ENCODE measurements at places on chromosomes 4 and X. TPM values are rescaled to one million over a fixed set of nuclear protein-coding genes. Genes with fewer than 3 reads are reported as not detected.

DNA sequence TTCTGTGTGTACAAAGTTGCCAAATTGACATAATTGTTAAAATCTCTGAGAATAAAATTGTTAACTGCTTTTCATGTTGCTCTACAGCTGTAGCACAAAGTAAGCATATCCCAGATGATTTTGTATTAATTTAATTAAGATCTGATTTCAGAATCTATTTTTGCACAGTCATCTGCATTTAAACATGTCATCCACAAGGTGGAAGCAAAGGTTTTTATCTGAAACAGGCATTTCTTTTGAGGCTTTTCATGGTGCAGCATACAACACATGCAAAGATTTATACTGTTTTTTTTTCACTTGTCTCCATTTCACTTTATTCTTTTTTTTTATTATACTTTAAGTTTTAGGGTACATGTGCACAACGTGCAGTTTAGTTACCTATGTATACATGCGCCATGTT is 51.2 kb downstream of the GC start:
- H3K4me3 ChIP-seq = no peak overlapping the region
- no peak overlapping the region for H3K27ac ChIP-seq
- no peaks in the 10 kb centered on the region for H3K4me1 ChIP-seq
- DNase-seq = no peak
- no peaks in the 10 kb centered on the region for H3K36me3 ChIP-seq

DNA sequence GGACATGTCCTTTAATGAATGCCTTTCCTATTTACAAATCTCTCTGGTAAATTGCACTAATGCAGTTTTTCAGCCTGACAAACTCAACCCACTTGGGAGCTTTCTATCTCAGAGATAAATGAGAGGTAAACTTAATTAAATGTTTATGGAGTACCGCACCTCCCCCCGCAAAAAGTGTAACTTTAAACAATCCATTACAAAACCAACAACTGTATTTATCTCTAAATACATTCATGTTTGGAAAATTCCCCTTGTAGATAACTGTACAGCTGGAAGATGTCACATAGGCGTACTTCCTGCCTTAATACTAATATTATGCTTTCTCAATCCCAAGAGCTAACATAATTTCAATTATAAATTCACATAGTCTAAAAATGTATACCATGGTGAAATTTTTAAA is 215.5 kb downstream of the LDB2 start:
- peaks cover 41% of the 10 kb centered on the region for H3K4me1 ChIP-seq
- no peaks in the 10 kb centered on the region for H3K36me3 ChIP-seq
- no peak for DNase-seq
- H3K4me3 ChIP-seq = no peak overlapping the region

- DNase-seq = no peak
- H3K27ac ChIP-seq = peak overlapping the region; percentile 83
- peak overlapping the region; percentile 65 for H3K4me3 ChIP-seq
Observed at GRCh38 chr4:47485768-47486167, 693 bp downstream of the ATP10D start.

- H3K4me1 ChIP-seq = no peaks in the 10 kb centered on the region
- no peak overlapping the region for H3K4me3 ChIP-seq
- no peak for DNase-seq
- no peaks in the 10 kb centered on the region for H3K36me3 ChIP-seq
- no peaks in the 10 kb centered on the region for H3K27me3 ChIP-seq
Observed at GRCh38 chr4:41287005-41287404, 30.3 kb downstream of the UCHL1 start.

- no peaks in the 10 kb centered on the region for H3K27me3 ChIP-seq
- H3K27ac ChIP-seq = no peak overlapping the region
- DNase-seq = no peak
Observed at GRCh38 chrX:117744958-117745357, 371.7 kb downstream of the KLHL13 start.

DNA sequence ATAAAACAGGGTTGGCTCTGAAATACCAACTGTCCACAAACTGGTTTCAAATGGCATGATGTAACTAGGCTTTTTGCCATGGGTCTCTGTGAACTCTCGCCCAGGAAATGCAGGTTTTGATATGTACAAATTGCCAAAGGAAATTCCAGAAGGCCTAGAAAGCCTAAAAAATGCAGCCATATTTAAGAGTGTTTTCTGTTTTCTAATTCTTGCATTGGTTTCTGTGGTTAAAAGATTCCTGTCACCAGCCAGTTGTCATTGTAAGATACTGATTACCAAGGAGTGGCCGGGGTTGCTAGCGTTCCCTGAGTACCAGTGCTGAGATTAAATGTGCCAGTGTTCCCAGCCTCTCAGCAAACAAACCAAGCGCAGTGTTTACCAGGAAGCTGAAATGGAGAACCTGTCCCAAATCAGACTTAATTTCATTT is 53.9 kb upstream of the SORBS2 start:
- peak overlapping the region; percentile 81 for H3K27ac ChIP-seq
- H3K27me3 ChIP-seq = no peaks in the 10 kb centered on the region
- DNase-seq = no peak
- no peaks in the 10 kb centered on the region for H3K36me3 ChIP-seq
- H3K4me3 ChIP-seq = no peak overlapping the region
- peaks cover 10% of the 10 kb centered on the region for H3K4me1 ChIP-seq

GRCh38 chr4:94244087-94244828 is 36.6 kb downstream of the SMARCAD1 start:
- H3K4me3 ChIP-seq = no peak overlapping the region
- H3K36me3 ChIP-seq = no peaks in the 10 kb centered on the region
- no peak for DNase-seq

GRCh38 chr4:158209825-158210807 is at the start of gene TMEM144:
Gene TMEM144 (plus strand): TSS chr4:158210486. CDS start chr4:158212668, 2,182 bp downstream.
- H3K27me3 ChIP-seq = no peaks in the 10 kb centered on the region
- no peaks in the 10 kb centered on the region for H3K36me3 ChIP-seq
- H3K27ac ChIP-seq = peak within 1 kb of the TSS; percentile 93
- H3K4me1 ChIP-seq = no peaks in the 10 kb centered on the region
- H3K4me3 ChIP-seq = peak within 1 kb of the TSS; percentile 57

DNA sequence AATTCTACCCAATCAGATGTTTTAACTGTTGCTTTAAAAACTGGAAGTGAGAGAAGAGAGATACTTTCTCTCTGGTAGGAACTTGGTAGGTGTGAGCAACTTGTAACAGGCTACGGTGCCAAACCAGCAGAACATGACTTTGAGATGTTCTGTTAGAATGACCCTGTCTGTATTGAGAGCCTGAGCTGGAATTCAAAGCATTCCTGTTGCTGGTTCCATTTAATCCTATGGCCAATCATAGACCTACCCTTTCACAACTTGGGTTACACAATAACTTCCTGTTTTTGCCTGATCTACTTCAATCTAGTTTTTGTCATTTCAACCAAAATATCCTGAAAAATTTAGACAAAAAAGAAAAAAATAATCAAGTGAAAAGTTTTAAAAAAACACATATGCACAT is 1.7 kb upstream of the PRRG1 start:
- no peak overlapping the region for H3K4me3 ChIP-seq
- H3K27me3 ChIP-seq = no peaks in the 10 kb centered on the region
- H3K4me1 ChIP-seq = no peaks in the 10 kb centered on the region
- no peaks in the 10 kb centered on the region for H3K36me3 ChIP-seq

GRCh38 chr4:24701683-24702082 is 93.7 kb upstream of the SOD3 start:
- H3K4me1 ChIP-seq = no peaks in the 10 kb centered on the region
- H3K27ac ChIP-seq = no peak overlapping the region
- H3K36me3 ChIP-seq = no peaks in the 10 kb centered on the region
- no peak for DNase-seq

DNA sequence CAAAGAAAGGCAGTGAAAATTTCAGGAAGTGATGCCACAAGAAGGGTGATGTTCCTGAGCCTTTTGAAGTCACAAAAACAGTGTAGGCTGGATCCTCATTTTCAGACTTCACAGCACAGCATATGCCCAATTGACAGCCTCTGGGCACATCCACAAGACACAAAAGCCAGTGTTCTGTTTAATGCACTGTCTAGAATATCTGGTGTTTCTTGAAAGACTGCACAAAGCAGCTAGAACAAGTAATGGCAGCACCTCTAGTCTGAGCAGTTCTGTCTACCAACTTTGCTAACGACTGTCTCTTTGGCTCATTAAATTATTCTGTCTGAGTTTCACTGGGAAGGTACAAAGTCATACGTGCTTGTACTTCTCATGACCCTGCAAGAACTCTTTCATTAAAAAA is 417.1 kb upstream of the GALNT7 start:
- no peaks in the 10 kb centered on the region for H3K36me3 ChIP-seq
- H3K4me3 ChIP-seq = no peak overlapping the region
- H3K4me1 ChIP-seq = no peaks in the 10 kb centered on the region
- no peak for DNase-seq

- no peaks in the 10 kb centered on the region for H3K27me3 ChIP-seq
- no peak overlapping the region for H3K4me3 ChIP-seq
Observed at GRCh38 chr4:140243278-140243753, 89.3 kb upstream of the MAML3 start.

DNA sequence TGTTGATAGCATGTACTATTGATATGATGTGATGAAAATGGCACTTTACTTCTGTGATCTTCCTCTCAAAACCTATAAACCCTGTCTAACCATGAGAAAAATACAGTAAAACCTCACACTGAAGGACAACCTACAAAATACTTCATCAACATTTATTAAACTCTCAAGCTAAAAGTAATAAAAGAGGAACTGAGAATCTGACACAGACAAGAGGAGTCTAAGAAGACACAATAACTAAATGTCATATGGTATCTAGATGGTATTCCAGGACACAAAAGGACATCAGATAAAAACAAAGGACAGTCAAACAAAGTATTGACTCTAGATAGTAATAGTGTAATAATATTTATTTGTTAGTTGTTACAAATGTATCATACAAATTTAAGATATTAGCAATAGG is 655.3 kb downstream of the SH3BGRL start:
- no peak overlapping the region for H3K27ac ChIP-seq
- no peak overlapping the region for H3K4me3 ChIP-seq
- no peaks in the 10 kb centered on the region for H3K36me3 ChIP-seq
- no peaks in the 10 kb centered on the region for H3K27me3 ChIP-seq
- DNase-seq = no peak

DNA sequence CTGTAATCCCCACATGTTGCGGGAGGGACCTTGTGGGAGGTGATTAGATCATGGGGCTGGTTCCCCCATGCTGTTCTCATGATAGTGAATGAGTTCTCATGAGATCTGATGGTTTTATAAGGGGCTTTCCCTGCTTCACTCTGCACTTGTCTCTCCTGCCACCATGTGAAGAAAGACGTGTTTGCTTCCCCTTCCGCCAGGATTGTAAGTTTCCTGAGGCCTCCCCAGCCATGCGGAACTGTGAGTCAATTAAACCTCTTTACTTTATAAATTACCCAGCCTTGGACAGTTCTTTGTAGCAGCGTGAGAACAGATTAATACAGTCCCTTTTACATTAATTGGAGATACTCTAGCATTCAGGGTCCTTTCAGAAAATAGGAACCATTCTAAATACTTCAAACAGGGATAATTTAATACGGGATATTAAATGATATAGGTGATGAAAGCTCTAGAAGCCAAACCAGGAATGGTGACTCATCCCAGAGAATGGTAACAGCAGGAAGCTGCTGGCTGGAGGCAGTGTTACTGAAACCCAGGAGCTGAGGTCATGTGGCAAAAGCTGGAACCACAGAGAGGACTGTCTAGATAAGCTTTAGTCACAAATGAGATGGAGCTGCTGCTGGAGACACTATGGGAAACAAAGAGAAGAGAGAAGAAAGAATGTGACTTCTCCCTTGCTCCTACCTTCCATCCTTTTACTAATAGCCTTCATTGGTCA is 57.3 kb downstream of the GSTCD start:
- H3K4me3 ChIP-seq = no peak overlapping the region
- no peak overlapping the region for H3K27ac ChIP-seq
- no peak for DNase-seq
- no peaks in the 10 kb centered on the region for H3K4me1 ChIP-seq

DNA sequence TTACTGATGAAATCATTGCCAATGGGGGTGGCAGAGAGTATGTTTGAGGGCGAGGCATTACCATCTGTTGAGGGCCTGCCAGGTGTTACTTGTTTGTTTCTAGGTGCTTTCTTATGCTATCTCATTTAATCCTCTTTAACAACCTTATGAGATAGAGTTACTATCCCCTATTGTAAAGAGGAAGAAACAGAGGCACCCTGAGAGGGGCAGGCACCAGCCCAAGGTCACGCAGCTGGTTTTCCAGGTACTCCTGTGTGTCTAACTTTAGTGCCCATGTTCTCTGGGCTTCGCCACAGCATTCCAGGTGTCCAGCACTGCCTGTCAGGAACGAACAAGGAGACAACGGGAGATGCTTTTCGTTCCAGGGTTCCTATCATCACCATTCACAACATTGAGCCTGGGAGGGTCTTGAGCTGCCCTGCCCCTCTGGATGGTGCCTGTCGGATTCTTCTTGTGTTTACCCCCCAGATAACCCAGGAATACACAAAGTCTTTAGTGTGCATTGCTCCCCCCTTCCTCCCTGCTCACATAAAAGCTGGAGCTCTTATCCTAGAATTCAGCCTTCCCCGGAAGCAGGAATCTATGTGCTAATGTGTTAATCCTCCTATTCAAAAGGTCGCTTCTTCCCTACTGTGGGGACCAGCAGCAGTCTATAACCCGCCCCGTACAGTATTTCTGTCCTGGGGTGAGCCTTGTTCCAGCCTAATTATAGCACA is 24.9 kb upstream of the GPC4 start:
- H3K4me3 ChIP-seq = no peak overlapping the region
- no peaks in the 10 kb centered on the region for H3K4me1 ChIP-seq
- H3K36me3 ChIP-seq = no peaks in the 10 kb centered on the region
- no peak for DNase-seq
- no peaks in the 10 kb centered on the region for H3K27me3 ChIP-seq

DNA sequence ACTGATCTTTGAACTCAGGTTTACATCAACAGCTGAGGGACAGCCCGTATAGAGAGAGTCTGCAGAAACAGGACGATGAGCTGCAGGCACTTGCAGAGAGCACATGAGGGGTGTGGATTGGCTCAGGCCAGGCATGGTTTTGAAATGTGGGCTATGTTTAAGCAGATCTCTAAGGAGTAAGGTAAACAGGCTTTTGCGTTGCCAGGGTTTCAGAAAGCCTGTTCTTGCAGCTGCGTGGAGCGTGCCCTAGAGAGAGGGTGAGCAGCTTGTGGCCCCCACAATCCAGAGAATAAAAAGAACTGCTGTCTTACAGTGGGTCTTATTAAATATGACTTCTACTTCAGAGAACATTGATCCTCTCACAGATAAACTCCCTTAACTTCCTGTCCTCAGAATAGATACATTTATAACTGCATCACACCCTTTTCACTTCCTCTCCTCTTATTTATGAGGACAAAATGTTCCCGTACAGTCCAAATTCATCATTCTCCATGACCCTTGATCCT is 64.1 kb downstream of the TMA16 start:
- H3K36me3 ChIP-seq = no peaks in the 10 kb centered on the region
- H3K27me3 ChIP-seq = no peaks in the 10 kb centered on the region
- no peak overlapping the region for H3K4me3 ChIP-seq
- DNase-seq = no peak
- H3K4me1 ChIP-seq = peaks cover 16% of the 10 kb centered on the region

GRCh38 chr4:44738615-44739014 is 12.3 kb upstream of the GNPDA2 start:
- H3K4me1 ChIP-seq = no peaks in the 10 kb centered on the region
- H3K36me3 ChIP-seq = no peaks in the 10 kb centered on the region
- H3K27ac ChIP-seq = no peak overlapping the region
- H3K27me3 ChIP-seq = no peaks in the 10 kb centered on the region
- DNase-seq = no peak

TRIM61 gene
- total RNA-seq = 2.6 TPM

TRAPPC11 gene
- total RNA-seq = 19.5 TPM

PAQR3 gene
- 7.4 TPM for total RNA-seq

TLR10 gene
- total RNA-seq = 0.39 TPM

AFF2 gene
- total RNA-seq = 0.17 TPM

APEX2 gene
- 9.5 TPM for total RNA-seq

SUV39H1 gene
- 3.6 TPM for total RNA-seq

VCX2 gene
- total RNA-seq = not detected

CSAG1 gene
- not detected for total RNA-seq

BEND2 gene
- total RNA-seq = not detected

SATL1 gene
- total RNA-seq = not detected
